NCI-H345 (cell line): ENCODE measurements at places on chromosomes 6 and 20.

DNA sequence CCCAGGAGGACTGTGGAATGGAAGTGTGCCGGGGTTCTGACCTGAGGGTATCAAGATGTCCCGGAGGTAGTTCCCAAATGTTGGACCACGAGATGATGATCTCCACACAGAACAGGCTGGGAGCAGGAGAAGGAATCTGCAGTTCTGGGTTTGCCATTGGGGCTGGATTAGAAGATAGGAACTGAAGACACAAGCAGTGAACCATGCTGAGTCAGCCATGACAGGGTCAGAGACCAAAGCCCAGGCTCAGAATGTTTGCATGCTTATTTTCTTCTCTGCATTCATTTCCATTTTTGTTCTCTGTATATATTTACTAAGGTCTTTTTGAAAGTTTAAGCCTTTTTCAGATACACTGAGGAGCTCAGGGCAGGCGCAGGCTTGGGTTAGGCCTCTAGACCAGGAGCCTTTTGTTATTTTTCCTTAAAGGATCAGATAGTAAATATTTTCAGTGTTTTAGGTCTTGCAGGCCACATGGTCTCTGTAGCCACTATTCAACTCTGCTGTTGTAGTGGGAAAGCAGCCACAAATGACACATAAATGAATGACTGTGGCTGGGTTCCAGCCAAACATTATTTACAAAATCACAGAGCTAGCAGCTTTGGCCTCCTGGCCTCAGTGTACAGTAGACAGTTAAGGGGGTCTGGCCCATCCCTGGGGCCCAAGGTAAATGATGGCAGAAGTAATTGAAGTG is 28.5 kb downstream of the SLC35D3 start:
- DNase-seq, result no peak

GRCh38 chr20:10291568-10292248 is 73.1 kb downstream of the SNAP25 start:
- no peak for DNase-seq

DNA sequence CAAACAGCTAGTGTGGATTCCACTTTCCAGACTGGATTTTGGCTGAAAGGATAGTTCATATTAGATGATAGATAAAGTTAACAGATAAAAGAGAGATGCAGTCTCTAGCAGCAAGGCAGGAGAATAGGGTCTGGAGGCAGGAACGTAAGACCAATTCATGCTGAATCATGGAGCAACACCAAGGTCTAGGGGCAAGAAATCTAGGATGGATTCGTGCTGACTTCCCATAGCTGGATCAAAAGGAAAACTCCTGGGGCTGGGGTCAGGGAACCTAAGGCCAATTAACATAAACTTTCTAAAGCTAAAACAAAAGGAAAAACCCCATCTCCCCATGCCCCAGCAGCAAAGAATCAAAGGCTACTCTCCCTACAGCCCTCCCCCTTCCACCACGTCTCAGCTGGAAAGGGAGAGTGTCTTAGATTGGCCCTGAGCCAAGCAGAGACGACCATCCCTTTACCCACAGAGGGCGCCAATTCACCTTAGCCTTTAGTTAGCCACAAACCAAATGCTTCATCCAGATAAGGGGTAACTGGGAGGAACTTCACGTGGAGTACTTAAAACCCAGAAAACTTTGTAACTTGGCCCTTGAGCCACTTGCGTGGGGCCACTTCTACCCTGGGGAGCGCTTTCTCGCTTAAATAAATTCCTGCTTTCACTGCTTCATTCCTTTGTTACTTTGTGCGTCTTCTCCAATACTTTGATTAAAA is 7.6 kb downstream of the TREM1 start:
- DNase-seq, result peak; percentile 79

DNA sequence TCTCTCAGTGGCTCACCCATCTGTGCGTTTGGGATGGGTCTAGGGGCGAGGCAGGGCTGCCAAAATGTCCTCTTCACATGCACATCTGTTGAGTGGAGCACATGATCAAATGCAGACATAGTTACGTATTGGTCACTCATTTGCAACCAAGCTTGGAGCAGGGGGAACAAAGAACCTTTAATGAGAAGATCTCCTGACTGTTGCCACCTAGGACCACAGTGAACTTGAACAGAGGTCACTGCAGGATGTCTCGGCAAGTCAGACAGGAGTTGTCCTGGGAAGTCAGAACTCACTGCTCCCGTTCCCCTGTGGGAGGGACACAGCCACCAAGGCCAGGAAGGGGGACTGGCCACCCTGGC is 73.4 kb downstream of the SSR1 start:
- no peak for DNase-seq

DNA sequence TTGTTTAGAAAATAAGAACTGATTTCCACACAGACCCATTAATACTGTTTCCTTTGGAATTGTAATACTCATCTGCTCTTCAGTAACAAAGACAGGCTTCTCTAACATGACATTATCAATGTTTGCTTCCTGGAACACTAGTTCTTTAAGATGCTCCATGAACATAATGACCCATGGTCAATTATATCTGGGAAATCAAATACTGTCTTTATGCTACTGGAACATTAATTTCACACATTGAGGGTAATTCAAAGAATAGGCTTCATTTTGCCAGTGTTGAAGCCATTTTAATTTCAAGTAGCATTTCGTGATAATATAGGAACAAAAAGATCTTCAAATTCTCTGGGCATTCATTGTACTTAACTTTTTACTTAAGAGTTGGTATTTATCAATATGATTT is 80.9 kb downstream of the OPN5 start:
- no peak for DNase-seq

DNA sequence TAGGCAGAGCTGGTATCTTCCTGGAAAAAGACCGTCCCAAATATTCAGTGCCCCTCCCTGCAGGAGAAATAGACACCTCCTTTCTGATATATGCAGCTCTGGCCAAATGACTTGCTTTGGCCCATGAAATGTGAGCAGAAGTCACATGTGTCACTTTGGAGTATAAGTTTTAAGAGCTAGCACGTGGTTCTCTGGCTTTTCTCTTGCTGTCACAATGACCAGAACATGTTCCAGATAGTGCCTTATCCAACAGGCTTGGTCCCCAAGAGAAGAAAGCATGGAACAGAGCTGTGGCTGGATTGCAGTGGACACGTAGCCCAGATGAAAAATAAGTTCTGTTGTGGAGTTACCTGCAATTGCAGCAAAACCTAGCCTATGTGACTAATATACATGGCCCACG is 40.4 kb downstream of the UNC5CL start:
- DNase-seq, result no peak

- no peak for DNase-seq
These were observed 228.7 kb upstream of the PLN start for GRCh38 chr6:118319416-118319815.

DNA sequence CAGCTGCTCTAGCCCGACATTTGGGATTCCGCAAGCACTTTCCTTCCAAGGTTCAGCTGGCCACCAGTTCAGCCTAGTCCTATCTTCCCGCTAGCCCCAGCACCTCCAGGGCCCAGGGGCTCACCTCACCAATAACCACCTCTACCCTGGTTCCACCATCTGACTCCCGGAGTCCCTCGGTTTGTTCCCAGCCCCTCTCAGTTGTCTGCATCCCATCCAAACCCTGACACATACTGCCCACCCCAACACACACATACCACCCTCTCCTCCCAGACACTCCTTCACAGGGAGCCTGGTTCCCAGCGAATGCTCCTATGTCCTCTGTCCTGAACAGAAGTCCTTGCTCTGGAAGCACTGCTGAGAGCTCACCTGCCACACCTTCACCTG is 418 bp downstream of the TNXB start:
- DNase-seq, result no peak

- no peak for DNase-seq
These were observed 381.6 kb upstream of the CNR1 start for GRCh38 chr6:88547768-88548167.

GRCh38 chr6:16334671-16335070 is 96.3 kb downstream of the GMPR start:
- DNase-seq, result no peak

- no peak for DNase-seq
These were observed 11.6 kb downstream of the PDSS2 start for GRCh38 chr6:107447663-107448216.

DNA sequence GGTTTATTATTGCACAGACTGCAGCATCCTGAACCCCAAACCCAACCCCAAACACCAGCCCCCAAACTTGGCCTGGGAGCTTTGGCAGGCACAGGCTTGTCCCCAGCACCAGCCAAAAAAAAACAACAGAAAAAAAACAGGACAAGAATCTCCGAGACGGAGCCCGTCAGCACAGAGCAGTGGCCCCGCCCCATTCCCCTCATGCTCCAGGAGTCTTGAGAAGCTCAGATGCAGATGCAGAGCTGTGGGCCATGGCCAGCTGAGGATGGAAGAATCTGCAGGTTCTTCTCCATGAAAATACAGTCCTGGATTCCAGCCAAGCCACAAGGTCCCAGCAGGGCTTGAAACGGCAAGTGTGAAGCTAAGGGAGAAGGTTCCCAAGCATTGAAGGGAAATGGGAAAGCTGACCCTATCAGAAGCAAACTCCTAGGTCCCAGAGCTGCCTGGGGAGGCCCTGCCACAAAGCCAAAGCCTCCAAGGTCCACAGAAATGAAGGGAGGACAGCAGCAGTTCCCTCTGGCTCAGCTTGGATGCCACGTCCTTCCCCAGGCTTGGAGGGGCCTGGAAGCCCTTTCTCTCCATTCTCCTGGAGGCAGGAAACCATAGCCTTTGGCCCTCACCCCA is 75.2 kb downstream of the JPH2 start:
- no peak for DNase-seq

DNA sequence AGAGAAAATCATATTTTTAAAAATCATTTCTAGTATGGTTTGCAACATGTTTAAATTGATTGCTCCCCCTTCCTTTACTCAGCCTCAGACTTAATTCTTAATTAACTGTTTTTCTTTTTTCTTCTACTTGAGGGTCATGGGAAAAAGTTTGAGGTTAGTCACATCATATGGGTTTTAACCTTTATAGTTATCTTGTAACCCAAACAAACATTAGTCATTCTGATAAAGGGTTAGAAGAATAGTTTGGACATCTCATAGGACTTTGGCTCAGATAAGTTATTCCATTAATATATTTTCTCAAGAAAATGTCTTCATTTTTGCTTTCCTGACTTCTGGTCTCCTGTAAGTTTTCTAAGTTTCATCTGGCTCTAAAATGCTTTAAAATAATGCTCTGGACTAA is 34.5 kb upstream of the TSPYL1 start:
- DNase-seq, result no peak

- no peak for DNase-seq
These were observed 38.7 kb downstream of the SLC35D3 start for GRCh38 chr6:136960781-136961180.

GRCh38 chr6:165939601-165940290 is 227.9 kb downstream of the TBXT start:
- no peak for DNase-seq

- peak; percentile 7 for DNase-seq
These were observed 198.7 kb upstream of the SGK1 start for GRCh38 chr6:134516582-134516981.

- DNase-seq, result no peak
These were observed 920.0 kb downstream of the TFAP2A start for GRCh38 chr6:9494864-9495263.

DNA sequence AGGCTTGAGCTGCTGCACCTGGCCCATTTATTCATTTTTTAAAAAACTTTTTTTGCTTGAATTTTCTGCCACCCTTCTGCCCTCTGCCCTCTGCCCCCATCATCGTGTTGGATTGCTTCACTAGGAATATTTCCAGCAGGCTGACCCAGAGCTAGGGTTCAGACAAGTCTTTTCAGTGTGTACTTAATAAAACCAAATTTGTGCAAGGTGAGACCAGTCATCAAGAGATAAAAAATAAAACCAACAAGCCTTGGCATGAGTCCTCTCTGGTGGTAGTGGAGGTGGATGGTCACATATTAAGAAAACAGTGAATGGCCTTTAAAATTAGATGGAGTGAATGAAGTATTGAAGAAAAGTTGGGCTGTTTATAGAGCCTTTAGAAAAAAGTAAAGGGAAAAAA is 239.6 kb downstream of the CDKAL1 start:
- no peak for DNase-seq

DNA sequence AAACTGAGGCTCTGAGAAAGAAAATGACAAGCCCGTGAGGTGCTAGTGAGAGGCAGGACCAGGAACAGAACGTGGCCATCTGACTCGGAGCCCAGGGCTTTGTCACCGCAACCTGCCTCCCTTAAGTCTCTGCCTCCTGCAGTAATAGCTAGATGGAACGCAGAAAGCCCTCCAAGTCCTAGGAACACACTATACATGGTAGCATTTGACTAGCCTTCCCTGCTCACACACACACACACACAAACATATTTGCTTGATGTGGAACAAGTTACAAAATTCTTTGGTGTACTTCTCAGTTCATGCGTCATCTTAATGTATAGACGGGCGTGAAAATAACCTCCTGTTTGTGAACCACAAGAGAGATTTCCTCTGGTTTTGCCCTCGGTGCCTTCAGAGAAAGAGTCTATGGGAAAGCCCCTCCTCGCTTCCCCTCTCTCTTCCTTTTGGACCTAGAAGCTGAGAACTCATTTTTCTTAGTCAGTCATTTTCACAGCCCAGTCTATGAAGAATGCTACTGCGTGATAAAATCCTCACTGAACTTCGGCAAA is 38.8 kb downstream of the C6orf52 start:
- DNase-seq, result no peak

GRCh38 chr20:3699037-3699436 is 13.4 kb downstream of the SIGLEC1 start:
- DNase-seq, result no peak

GRCh38 chr6:38320843-38321242 is 318.9 kb downstream of the BTBD9 start:
- DNase-seq, result no peak

DNA sequence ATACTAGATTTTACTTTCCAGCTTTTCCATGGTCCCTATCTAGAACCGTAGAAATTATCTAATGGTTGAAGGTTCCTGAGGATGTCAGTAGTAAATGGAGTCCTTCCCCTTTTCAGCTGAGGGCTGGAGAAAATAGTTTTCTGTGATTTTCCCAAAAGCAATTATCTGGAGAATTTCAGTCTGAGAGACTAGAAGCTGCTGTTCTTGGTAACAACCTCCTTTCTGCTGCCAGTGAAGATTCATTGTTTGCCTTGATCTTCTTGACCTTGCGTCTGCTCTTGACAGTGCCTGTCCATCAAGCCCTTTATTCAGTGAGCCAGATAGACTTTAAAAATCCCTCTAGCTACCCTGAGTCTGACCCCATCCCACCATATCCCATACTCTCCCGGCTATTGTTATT is 73.1 kb downstream of the PHACTR2 start:
- no peak for DNase-seq

DNA sequence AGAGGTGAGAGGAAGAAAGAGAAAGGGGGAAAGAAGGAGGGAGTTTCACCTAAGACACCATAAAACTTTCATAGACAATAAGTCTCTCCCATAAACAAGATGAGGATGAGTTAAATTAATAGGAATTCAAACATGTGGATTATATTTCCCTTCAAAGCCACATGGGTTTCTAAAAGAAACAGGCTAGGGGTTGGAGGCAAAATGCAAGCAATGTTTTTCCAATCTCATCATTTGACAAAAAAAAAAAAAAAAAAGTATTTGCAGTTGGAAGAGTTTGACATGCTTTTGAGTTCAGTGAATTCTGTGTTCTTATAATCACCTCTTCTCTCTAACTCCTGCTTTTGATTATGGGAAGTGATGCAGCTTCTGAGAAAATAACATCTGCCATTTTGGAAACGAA is 286.5 kb upstream of the PRND start:
- DNase-seq, result no peak
